ENCODE measurements at places on chromosomes 3 and 15. TPM values are rescaled to one million over a fixed set of nuclear protein-coding genes. Genes with fewer than 3 reads are reported as not detected.

ADCY5 gene
- total RNA-seq: not detected

GRCh38 chr3:73695841-73696240 lies 71.1 kb upstream of the PDZRN3 start:
- no peak for DNase-seq

HTR3D gene
- total RNA-seq: not detected

DNA sequence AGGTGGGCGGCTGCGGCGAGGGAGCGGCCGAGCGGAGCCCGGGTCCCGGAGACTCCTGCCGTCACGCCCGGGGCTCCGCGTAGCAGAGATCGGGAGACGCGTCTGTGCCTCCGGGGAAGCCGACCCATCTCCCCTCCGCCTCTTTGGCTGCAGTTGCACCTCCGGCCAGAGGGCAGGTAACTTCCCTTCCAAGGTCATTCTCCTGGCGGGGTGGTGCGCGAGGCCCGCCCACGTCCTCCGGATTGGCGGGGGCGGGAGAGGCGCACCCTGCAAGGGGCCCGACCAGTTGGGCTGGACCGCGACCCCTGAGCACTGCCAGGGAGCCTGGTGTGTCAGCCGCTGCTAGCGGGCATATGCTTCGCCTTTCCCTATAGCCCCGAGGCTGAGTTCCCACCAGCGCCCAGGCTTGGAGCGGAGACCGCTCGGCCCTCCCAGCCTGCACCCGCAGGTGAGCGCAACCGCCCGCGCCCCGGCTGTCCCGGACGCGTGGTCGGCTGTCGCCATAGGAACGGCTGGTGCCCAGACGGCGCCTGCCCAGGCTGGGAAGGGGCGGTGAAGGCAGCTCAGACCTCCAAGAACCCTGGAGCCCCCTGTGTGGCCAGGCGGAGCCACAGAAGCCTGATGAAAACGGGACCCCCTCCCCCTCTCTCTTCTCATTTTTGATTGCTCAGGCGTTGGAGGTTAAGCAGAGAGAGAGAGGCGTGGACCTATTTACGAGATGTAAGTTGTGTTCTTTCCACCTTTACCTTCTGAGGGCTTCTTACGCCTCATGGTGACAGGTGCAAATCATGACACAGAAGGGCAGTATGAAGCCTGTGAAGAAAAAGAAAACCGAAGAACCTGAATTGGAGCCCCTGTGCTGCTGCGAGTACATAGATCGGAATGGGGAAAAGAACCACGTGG lies 453 bp downstream of the ZDHHC23 start:
- no peak for DNase-seq

- no peak for DNase-seq
Measured at GRCh38 chr3:125302932-125303331, 72.2 kb downstream of the ZNF148 start.

- DNase-seq: no peak
Measured at GRCh38 chr15:69827751-69828150, 270.0 kb downstream of the TLE3 start.

HOMER2 gene
- 15.5 TPM for total RNA-seq

- DNase-seq: no peak
Measured at GRCh38 chr15:67509918-67510317, 11.0 kb upstream of the C15orf61 start.

ALDH1A2 gene
- total RNA-seq: 0.58 TPM

- no peak for DNase-seq
Measured at GRCh38 chr3:141094790-141095545, 43.8 kb downstream of the SPSB4 start.

GRCh38 chr3:179416681-179417080 lies 34.6 kb downstream of the GNB4 start:
- no peak for DNase-seq

GRCh38 chr15:101466188-101466587 lies 23.3 kb downstream of the PCSK6 start:
- no peak for DNase-seq

DNA sequence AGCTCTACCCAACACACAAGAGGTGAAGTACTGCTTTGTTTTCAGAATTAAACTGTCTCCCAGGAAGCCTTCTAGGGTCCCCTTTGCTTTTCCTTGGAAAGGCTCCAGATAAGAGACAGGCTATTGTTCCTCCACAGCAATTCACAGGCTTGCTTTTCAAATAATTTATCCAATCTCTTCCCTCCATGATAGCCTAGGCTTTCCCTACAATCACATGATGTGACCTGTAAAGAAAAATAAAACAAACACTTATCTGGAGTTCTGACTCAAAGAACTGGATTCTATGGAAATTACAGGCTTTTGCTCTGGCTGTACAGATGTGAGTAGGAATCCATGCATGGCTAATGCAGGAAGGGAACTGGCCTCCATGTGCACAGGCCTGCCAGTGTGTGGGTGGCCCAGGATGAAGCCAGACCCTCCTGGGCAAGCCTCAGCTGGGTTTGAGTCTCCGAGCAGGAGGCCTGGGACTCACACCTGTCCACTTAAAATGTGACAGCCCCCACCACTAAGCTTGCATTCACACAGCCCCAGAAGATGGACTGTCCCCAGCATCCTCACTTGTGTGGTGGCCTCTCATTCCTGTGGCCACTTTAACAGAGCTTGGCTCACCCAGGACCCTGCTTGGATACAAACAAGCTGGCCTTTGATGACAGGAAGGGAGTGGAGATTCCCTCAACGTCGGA lies 75.8 kb upstream of the LEKR1 start:
- DNase-seq: no peak

TRPM1 gene
- total RNA-seq: not detected

- DNase-seq: no peak
Measured at GRCh38 chr3:117603097-117603496, 893.5 kb downstream of the TUSC7 start.

DNA sequence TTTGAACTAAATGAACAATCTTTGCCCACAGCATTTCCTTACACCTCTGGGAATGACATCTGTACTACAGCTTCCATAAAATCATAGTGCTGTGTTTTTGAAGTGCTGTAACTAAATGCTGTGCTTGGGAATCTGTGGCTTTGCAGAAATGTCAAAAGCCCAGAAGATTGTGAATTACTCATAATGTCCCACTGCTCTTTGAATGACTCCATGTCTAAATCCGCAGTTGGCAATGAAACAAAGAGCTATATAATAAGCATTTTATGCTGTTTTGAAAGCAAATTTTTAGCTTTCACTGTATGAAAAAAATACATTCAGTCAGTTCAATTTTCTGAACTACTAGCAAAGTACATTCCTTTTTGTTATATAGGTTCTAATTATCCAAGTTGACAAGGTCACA lies 88.6 kb upstream of the ADAMTS17 start:
- no peak for DNase-seq

- peak; percentile 10 for DNase-seq
Measured at GRCh38 chr3:5226783-5227182, 39.3 kb downstream of the EDEM1 start.

SH2D7 gene
- not detected for total RNA-seq

GRCh38 chr15:64251121-64251520 lies 88.3 kb upstream of the PPIB start:
- DNase-seq: no peak

- no peak for DNase-seq
Measured at GRCh38 chr3:177437513-177438337, 240.4 kb upstream of the TBL1XR1 start.

DNA sequence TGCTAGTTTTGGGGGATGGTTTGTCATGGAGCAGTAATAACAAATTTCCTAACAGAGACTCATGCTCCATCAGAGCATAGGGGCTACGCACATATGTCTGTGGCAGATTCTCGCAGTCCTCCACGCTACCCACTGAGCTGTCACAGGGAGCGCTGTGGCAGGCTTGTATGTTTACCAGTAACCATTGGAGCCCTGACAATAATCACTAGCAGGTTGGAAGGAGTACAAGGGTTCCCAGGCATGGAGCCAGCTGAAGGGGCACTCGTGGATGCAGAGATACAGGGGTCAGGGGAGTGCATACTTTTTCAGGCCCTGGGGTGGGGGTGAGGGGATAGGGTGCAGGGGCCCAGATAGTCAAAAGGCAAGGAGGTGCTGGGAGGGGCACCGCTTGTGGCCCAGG lies 7.9 kb upstream of the GP9 start:
- DNase-seq: no peak

INSYN1 gene
- total RNA-seq: 0.05 TPM

- no peak for DNase-seq
Measured at GRCh38 chr3:188220988-188221818, 67.2 kb downstream of the LPP start.

GRCh38 chr3:65992106-65992505 lies 46.6 kb downstream of the MAGI1 start:
- DNase-seq: no peak

TTC21A gene
- total RNA-seq: 1.6 TPM

GRCh38 chr3:171676601-171677175 lies 133.6 kb downstream of the PLD1 start:
- peak; percentile 51 for DNase-seq

GJD2 gene
- total RNA-seq: not detected

MEX3B gene
- total RNA-seq: 23.6 TPM

GRCh38 chr3:9172851-9173321 lies 76.6 kb downstream of the SRGAP3 start:
- no peak for DNase-seq

GRCh38 chr3:188232656-188233055 lies 78.7 kb downstream of the LPP start:
- DNase-seq: no peak

GRCh38 chr3:24520101-24520495 lies 25.4 kb upstream of the THRB start:
- DNase-seq: no peak
